Stimulated activated CD8-positive, alpha-beta memory T cell treated with anti-CD3 and anti-CD28 coated beads, Interleukin-15, amount 100 ng/mL, for 24 hours (primary cell): ENCODE measurements at places on chromosomes 13 and 19.

- no peak for DNase-seq
Measured at GRCh38 chr13:85093808-85094207, 705.4 kb downstream of the SLITRK6 start.

DNA sequence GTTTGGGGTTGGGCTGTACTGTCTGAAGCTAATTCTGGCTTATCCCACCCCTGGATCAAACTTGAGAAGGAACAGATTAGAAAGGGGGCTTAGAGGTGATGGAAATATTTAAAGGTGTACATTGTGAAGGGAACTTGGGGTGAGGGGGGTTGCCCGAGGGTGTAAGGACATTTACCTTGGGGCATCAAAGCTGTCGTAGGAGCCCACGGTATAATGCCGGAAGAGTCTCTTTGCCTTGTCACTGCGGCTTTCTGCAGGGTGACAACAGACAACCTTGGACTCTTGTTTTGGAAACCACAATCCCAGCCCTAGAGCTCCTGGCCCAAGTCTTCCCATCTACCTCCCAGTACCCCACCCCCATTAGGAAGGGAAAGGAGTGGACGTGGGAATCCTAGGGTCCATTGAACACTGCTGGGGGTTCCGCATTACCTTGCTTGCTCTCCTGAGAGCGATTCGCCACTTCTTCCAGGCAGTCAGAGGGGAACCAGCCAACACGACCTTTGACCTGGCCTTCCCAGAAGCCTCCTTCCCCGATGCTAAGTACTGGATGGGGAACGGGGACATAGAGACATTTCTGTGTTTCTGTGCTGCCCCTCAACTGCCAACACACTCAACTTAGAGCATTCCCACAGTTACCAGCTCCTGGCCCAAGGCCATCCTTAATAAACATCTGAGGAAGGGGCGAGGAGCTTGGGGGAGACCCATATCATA lies 22.0 kb downstream of the SHANK1 start:
- DNase-seq: no peak

- DNase-seq: no peak
Measured at GRCh38 chr13:50417597-50417996, 402.4 kb downstream of the KCNRG start.

- no peak for DNase-seq
Measured at GRCh38 chr19:31262725-31263191, 86.5 kb downstream of the TSHZ3 start.

GRCh38 chr13:59603646-59604045 lies 560.1 kb downstream of the DIAPH3 start:
- DNase-seq: no peak

- DNase-seq: no peak
Measured at GRCh38 chr13:110799246-110800236, 86.0 kb downstream of the ING1 start.

- no peak for DNase-seq
Measured at GRCh38 chr13:52394586-52394985, 11.4 kb downstream of the THSD1 start.

GRCh38 chr13:110371550-110372465 lies 64.7 kb downstream of the COL4A2 start:
- no peak for DNase-seq

DNA sequence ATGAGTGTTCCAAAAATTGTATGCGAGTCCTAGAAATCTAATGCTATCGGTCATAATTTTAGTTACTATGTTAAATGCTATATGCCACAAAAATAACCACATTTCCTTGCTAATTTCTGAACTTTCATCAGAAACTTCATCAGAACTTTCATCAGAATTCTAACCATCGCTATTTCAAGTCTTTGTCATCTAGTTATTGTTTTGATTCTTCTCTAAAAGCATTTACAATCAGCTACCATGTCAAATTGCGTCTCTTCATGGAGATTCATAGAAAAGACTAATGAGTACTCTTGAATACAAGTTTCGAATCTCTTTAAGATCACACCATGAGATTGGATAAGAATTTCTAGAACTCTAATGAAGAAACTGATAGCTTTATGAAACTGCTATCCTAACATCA lies 52.7 kb upstream of the TM9SF2 start:
- no peak for DNase-seq

DNA sequence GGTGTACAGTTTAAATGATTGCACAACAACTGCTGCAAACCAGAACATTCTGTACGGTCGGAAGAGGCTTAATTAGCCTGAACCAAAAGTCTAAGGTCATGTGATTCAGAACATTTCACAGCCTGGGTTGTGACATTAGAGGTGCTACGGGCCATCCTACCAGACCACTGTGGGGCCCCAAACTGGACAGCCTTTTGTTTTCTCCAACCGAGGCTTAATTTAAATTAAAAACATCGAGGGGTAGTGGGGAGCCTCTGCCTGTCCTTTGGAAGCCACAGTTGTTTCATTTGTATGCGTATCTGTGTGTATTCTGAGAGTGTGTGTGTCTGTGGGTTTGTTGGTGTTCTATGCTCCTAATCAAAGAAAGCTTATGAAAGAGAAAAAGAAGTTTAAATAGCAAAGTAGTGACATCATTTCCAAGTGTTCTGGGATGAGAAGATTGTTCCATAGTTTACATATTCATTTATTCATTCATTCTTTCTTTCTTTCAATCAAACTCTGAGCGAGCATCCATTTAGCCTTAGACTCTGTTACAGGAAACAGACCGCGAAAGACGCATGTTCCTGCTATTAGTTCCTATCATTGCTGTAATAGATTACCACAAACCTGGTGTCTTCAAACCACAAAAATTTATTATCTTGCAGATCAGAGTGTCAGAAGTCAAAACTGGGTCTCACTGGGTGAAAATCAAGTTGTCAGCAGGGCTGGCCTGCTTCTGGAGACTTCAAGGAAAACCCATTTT lies 444.8 kb downstream of the FOXO1 start:
- DNase-seq: no peak

GRCh38 chr13:24693862-24694471 lies 13.8 kb downstream of the ATP12A start:
- no peak for DNase-seq

GRCh38 chr13:51044023-51044665 lies 66.9 kb downstream of the C13orf42 start:
- no peak for DNase-seq

- DNase-seq: no peak
Measured at GRCh38 chr19:14473978-14474578, 1.1 kb downstream of the PTGER1 start.

- no peak for DNase-seq
Measured at GRCh38 chr19:10554760-10555609, 10.8 kb downstream of the KRI1 start.

GRCh38 chr13:81779876-81780275 lies 1439.0 kb upstream of the SPRY2 start:
- no peak for DNase-seq

- no peak for DNase-seq
Measured at GRCh38 chr19:14116918-14117578, 514 bp downstream of the PRKACA start.
